ENCODE measurements at places on chromosomes 4 and X.

GRCh38 chrX:121649417-121649816 is 602.0 kb downstream of the GLUD2 start:
- no peak for DNase-seq

DNA sequence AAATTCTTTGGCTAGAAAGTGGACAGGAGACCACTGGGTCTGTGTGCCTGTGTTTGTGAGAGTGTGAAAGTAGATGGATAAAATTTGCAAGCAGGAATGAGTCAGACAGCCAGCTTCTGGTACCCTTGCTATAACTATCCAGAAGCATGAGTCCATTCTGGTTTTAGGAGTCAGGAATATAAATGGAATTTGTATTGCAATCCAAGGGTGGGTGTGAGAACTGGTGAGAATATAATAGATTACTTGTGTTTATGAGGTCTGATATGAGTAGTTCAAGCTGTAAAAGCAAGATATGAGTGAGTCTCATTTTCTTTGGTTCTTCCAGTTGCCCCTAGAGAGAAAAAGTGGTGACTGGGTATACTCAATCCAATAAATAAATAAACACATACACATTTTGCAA is 212.7 kb upstream of the TAPT1 start:
- DNase-seq, result no peak

DNA sequence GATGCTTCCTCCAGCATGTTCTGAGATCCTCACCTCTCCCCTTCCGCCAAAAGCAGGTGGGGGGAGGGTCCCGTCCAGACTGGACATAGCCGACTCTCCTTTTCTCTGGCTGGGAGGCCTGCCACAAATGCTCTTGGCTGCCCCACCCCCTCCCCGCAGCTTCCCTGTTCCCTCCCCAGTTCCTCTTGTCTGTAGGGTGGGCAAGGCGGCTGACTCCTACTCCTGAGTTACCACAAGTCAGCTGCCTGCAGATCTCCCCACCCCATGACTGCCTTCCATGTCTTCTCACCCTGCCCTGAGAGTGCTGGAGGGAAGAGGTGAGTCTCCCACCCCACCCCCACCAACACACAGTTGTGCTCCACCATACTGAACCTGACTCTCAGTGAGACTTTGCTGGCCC is 2.9 kb downstream of the ATP6AP1 start:
- DNase-seq, result no peak

- DNase-seq, result no peak
Observed at GRCh38 chrX:134981910-134982309, 8.9 kb upstream of the SMIM10 start.

Measured in femur (tissue), 1 donor.